ENCODE measurements at places on chromosomes 16 and 17.
A peak's percentile ranks its signal among the peaks of the same experiment; 100 is the strongest.

GRCh38 chr16:77888871-77889270 is 100.5 kb downstream of the VAT1L start:
- DNase-seq = no peak

DNA sequence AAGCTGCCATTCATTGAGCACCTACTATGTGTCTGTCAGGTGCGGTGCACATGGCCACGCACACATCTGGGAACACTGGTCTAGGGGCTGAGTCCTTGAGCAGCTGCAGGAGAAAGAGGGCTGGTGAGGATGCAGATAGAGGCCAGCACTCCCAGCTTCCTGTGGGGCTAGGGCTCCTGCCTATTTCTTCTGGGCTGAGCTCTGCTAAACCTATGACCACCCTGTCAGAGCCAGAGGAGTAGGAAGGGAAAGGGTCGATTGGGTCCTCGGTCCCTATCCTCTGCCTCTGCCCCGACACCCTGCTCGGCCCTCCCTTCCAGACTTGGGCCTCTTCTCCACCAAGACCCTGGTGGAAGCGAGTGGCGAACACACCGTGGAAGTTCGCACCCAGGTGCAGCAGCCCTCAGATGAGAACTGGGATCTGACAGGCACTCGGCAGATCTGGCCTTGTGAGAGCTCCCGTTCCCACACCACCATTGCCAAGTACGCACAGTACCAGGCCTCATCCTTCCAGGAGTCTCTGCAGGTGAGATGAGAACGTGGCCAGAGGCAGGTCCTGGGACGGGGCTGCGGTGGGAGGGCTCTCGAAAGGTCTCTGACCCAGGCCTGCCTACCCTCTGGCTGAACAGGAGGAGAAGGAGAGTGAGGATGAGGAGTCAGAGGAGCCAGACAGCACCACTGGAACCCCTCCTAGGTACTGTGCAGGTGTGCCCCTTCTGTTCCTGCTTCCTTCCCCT is 4.0 kb upstream of the TMEM88 start:
- DNase-seq = no peak

DNA sequence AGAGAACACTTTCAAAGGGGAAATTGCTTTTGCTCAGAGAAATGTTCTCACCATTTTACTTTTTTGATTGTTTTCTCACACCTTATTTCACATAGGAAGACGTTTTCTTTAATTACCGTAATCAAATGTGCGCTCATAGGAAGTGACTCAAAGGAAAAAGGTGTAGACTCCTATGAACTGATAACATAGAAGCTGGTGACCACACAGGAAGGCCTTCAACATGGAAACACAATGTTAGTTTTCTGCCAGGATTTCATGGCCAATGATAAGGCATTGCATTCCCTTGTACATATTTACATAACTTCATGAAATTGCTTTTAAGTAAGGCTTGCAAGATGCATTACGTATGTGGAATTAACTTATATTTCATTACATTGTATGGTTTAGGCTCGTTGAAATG is 40.9 kb upstream of the KCNJ16 start:
- DNase-seq = no peak

- no peak for DNase-seq
Measured at GRCh38 chr17:44830359-44831288, 537 bp upstream of the GJC1 start.

GRCh38 chr16:73058221-73058615 is 10.3 kb upstream of the ZFHX3 start:
- DNase-seq = no peak

DNA sequence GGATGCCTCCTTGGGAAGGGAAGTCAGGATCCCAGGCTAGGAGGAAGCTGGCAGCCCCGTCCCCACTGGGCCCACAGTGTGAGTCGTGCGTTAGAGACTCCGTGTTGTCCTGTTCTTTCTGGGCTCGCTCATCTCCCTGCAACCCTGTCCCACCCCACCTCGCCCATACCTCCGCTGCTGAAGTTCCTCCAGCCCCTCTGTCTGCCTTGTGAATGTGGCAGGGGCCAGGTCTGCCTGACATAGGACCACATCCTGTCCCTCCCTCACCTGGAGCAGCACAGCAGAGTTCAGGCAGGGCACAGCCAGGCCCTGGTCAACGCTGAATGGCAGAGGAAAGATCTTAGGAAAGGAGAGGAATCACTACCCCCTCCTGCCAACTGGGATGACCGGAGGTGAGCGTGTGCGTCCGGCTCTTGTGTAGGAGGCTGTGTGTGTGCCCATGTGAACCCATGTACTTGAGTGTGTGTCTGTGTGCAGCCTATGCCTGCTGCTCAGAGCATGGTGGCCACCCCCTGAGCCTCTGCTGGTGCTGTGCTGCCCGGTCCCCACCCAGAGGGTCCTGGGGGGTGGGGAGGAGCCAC is 12.8 kb downstream of the KCNJ18 start:
- DNase-seq = no peak

GRCh38 chr16:79269211-79269863 is 331.2 kb downstream of the MAF start:
- peak; percentile 58 for DNase-seq

- DNase-seq = peak; percentile 66
Measured at GRCh38 chr16:78775161-78775561, 675.7 kb downstream of the WWOX start.

DNA sequence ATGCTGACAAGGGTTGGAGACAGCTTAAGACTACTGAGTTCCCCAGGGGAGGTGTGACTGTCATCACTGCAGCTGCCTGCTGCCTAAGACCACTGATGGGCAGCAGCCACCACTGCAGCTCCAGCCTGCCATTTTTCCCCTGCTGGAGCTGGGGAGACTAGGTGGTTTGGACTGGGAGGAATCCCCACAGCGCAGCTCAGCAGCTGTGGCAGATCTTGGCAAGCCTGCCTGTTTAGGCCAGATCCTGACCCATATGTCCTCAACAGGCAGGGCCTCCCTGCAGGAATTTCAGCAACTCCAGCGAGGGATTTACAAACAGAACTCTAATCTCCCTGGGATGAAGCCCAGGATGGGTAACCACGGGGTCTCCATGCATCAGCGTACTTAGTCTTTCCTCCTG is 356.4 kb upstream of the TOM1L1 start:
- DNase-seq = no peak

- no peak for DNase-seq
Measured at GRCh38 chr17:33112763-33113162, 121.1 kb downstream of the SPACA3 start.

- no peak for DNase-seq
Measured at GRCh38 chr17:80099291-80100034, 1.9 kb upstream of the GAA start.

GRCh38 chr16:35141303-35141702 is 1681.9 kb downstream of the TP53TG3F start:
- no peak for DNase-seq

- peak; percentile 55 for DNase-seq
Measured at GRCh38 chr16:24309258-24310142, 53.4 kb downstream of the CACNG3 start.

DNA sequence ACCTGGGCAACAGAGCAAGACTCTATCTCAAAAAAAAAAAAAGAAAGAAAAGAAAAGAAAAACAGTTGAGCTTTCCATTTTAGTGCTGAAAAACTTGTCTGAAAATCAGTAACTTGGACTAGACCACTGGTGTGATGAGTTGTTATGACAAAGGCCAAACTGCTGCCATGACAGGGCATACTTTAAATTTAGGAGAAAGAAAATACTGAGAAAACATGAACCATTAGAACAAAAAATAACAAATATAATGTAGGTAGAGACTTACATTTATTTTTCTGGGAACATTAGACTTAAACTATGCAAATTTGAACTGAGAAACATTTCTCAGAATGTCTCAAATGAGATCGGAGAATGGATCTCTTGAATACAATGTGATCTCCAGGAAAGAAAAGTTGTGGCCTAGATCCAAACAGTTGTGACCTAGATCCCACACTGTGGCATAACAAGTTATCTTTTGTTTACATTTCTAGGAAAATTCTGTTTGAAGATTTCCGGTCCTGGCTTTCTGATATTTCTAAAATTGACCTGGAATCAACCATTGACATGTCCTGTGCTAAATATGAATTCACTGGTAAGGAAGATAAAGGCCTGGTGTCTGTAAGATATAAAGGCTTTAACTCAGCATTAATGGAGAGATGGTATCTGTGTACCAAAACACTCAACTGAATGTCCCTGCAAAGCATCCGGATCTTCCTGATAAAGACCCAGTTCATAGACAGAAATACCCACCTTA is 10.9 kb downstream of the OGFOD1 start:
- DNase-seq = no peak

All from stimulated activated CD8-positive, alpha-beta memory T cell treated with anti-CD3 and anti-CD28 coated beads, Interleukin-2, amount 100 ng/mL, for 48 hours (primary cell).